ENCODE measurements at places on chromosomes 1 and 21.
A peak's percentile ranks its signal among the peaks of the same experiment; 100 is the strongest.

DNA sequence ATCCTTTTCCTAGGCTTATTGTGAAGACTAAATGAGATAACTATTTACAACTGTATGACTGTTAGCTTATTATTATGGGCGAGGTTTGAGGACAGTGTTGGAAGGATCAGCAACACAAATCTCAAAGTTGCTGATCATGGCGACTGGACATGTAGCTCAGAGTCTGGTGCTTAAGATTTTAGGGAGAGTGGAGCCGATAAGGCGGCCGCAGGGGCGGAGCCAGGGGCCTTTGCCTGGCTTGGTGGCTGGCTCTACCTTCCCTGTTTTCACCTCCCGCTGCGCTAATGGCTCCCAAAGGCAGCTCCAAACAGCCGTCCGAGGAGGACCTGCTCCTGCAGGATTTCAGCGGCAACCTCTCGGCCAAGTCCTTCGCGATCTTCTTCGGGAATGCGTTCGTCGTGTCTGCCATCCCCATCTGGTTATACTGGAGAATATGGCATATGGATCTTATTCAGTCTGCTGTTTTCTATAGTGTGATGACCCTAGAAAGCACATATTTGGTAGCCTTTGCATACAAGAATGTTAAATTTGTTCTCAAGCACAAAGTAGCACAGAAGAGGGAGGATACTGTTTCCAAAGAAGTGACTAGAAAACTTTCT is 45.5 kb downstream of the GIPC2 start:
- DNase-seq, result no peak

GRCh38 chr1:1085171-1085841 is 11.2 kb upstream of the RNF223 start:
- no peak for DNase-seq

DNA sequence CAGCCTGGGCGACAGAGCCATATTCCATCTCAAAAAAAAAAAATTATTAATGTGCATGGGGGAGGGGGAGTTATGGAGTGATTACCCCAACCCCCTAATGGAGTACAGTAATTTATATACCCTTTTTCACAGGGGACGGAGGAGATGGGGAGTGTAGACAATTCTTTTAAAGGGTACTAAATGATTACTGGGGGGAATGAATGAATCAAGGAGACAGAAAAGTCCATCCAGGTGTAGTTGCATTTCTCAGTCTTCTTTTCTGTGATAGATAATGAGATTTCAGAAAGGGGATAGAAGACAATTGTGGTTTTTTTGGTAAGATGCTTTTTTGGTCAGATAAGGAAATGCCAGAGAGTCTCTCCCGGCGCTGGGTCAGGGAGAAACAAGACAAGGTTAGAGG is 13.0 kb downstream of the OSBPL9 start:
- DNase-seq, result no peak

- no peak for DNase-seq
Measured at GRCh38 chr1:40673452-40673851, 8.0 kb upstream of the RIMS3 start.

GRCh38 chr1:225517697-225518096 is 89.9 kb upstream of the LBR start:
- peak; percentile 3 for DNase-seq

- no peak for DNase-seq
Measured at GRCh38 chr1:185966471-185966870, 232.3 kb downstream of the HMCN1 start.

GRCh38 chr21:38234395-38235142 is 22.2 kb upstream of the KCNJ15 start:
- no peak for DNase-seq

GRCh38 chr21:26842974-26843932 is 2.0 kb downstream of the ADAMTS1 start:
- DNase-seq, result peak; percentile 45

- no peak for DNase-seq
Measured at GRCh38 chr1:19708567-19709110, 44.0 kb downstream of the HTR6 start.

DNA sequence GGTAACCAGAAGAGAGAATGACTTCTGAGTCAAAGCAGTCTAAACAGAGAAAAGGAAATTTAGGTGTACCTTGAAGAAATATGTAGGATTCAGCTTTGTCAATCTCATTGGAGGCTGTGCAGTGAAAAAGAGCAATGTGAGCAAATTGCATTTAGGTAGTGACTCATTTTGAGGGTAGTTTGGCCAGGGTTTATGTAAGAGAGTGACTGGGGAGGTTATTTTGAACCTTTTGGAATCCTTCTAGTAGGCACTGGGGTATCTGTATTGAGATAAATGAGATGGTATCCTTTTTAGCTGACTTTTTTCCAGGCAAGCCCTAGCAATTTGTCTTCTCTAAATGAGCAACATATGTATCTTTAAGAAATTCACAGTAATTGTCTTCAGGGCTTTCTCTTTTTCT is 95.9 kb downstream of the DISP1 start:
- DNase-seq, result no peak

DNA sequence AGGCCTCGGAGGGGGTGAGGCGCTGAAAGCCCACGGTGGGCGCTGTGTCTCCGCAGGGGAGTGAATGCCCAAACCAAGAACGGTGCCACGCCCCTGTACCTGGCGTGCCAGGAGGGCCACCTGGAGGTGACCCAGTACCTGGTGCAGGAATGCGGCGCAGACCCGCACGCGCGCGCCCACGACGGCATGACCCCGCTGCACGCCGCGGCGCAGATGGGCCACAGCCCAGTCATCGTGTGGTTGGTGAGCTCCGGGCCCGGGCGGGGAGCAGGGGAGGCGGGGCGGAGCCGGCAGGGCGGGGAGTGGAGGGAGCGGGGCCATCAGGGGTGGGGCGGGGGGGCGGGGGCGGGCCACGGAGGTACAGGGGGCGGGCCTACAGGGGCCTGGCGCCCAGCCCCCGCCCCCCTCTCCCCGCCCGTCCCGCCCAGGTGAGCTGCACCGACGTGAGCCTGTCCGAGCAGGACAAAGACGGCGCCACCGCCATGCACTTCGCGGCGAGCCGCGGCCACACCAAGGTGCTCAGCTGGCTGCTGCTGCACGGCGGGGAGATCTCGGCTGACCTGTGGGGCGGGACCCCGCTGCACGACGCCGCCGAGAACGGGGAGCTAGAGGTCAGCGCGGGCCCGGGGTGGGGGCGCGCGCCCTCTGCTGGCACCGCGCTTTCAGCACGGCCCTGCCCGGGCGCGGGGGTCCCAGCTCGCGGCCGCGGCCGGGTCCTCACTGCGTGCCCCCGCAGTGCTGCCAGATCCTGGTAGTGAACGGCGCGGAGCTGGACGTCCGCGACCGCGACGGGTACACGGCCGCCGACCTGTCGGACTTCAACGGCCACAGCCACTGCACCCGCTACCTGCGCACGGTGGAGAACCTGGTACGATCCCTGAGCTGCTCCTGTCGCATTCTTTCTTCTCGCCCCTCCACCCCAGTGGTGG is 15.9 kb downstream of the ESPN start:
- DNase-seq, result peak; percentile 78

DNA sequence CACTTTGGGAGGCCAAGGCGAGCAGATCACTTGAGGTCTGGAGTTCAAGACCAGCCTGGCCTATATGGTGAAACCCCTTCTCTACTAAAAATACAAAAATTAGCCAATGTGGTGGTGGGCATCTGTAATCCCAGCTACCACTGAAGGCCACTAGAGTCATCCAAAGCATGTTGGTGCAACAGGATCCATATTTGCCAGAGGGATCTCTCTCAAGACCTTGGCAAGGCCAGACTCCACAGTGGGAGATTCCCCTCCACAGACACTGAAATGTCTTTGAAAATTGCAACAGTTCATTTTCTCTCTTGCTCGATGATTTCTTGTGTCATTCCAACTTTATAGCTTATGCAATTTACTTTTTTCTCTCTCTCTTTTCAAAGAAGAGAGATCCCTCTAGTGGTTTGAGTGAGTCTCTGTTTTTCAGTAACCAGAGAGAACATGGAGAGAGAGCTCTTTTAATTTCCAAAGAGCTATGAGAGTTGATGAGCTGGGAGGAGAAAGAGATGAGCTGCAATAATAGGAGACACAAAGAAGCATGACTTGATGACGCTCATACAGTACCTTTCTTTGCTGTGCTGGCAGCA is 176.8 kb upstream of the USP25 start:
- peak; percentile 18 for DNase-seq

Data from CD4-positive, alpha-beta T cell treated with Interleukin-1 beta for 1 hour (primary cell).